ENCODE measurements at places on chromosomes 5 and 9. TPM values are rescaled to one million over a fixed set of nuclear protein-coding genes. Genes with fewer than 3 reads are reported as not detected.
A peak's percentile ranks its signal among the peaks of the same experiment; 100 is the strongest.

MEF2C gene
- 1.4 TPM for total RNA-seq

TMEM167A gene
- total RNA-seq, result 146 TPM

PCDHA1 gene
- 2.7 TPM for total RNA-seq

PDLIM7 gene
- total RNA-seq, result 124 TPM

SH3GLB2 gene
- 65.7 TPM for total RNA-seq

ADRA1B gene
- 0.16 TPM for total RNA-seq

HRH2 gene
- 12.7 TPM for total RNA-seq

POU4F3 gene
- not detected for total RNA-seq

DNA sequence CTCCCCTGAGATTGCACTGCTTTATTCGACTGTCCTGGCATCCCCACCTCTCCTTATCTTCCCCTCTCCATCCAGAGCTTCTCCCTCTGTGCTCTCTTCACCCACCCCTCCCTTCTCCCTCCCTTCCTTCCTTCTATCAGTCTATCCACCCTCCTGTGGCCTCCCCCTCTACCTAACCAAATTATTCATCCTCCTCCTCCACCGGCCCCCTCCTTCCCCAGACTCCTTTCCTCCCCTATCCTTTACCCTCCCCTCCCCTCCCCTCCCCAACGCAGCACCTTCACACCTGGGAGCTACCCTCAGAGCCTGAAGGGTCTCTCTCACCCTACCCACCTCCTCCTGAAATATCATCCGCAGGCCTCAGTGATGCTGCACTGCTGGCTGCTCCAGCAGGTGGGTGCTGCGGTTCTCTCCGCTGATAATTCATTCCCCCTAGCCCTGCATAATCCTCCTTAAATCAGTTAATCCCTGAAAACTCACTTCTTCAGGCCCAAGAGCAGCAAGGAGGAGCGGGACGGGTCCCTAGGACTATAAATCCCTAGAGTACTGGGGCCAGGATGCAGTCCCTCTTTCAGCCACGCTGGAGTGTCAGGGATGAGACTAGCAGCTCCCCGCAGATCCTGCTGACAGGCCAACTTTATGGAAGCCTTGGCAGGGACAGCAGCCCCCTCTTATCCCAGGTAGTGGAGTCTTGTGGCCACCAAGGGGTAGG lies 97.8 kb downstream of the PCDH1 start:
- H3K27ac ChIP-seq, result no peak overlapping the region
- peaks cover 43% of the 10 kb centered on the region for H3K4me1 ChIP-seq
- H3K27me3 ChIP-seq, result no peaks in the 10 kb centered on the region

DNA sequence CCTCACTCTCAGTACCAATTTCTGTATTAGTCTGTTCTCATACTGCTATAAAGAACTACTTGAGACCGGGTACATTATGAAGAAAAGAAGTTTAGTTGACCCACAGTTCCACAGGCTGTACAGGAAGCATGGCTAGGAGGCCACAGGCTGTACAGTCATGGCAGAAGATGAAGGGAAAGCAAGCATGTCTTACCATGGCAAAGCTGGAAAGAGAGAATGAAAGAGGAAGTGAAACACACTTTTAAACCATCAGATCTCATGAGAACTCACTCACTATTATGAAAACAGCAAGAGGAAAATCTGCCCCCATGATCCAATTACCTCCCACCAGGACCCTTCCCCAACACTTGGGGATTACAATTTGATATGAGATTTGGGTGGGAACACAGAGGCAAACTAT lies 698.8 kb downstream of the CDH9 start:
- no peak overlapping the region for H3K27ac ChIP-seq
- no peak for DNase-seq
- peaks cover 14% of the 10 kb centered on the region for H3K36me3 ChIP-seq
- no peaks in the 10 kb centered on the region for H3K27me3 ChIP-seq

GRCh38 chr5:171295801-171296200 lies 13.2 kb upstream of the TLX3 start:
- H3K4me3 ChIP-seq, result no peak overlapping the region
- no peaks in the 10 kb centered on the region for H3K36me3 ChIP-seq
- DNase-seq, result no peak

GRCh38 chr9:129262261-129262660 lies 84.2 kb upstream of the IER5L start:
- peaks cover 51% of the 10 kb centered on the region for H3K27me3 ChIP-seq
- peaks cover 34% of the 10 kb centered on the region for H3K4me1 ChIP-seq
- DNase-seq, result no peak

DNA sequence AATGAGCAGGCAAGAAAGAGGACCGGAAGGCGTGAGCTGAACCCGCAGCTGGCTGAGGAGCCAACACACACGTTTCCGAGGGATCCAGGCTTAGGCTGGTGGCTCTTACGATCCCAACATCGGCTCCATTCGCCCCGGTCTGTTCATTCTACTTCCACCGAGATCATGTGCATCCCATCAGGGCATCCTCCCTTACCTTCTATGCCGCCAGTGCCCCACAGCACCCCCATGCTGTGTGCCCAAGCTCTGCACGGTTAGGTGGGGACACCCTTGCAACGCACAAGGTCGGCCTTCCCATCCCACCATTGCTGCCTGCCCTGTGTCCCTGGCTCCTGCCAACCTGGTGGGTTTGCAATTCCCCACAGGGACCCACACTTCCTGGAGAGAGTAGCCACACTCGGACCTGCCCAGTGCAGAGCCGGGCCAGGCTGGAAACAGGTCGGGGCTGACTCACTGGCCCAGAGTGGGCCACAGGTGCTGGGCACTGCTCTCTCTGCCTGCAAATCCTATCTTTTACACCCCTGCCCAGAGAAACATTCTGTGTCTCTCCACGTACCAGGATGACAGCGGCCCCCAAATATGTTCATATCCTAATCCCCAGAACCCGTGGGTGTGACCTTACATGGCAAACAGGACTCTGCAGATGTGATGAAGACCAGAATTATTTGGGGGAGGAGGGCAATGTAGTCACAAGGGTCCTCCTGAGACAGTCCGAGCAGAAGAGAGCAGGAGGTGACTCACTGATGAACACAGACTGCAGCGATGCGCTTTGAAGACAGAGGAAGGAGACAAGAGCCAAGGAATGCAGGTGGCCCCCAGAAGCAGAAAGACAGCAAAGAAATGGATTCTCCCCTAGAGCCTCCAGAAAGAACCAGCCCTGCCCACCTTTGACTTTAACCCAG lies 182.2 kb downstream of the AUH start:
- H3K27me3 ChIP-seq, result no peaks in the 10 kb centered on the region
- H3K4me1 ChIP-seq, result no peaks in the 10 kb centered on the region
- no peak for DNase-seq
- no peaks in the 10 kb centered on the region for H3K36me3 ChIP-seq

GRCh38 chr9:19940811-19941535 lies 152.1 kb upstream of the SLC24A2 start:
- H3K36me3 ChIP-seq, result no peaks in the 10 kb centered on the region
- no peak overlapping the region for H3K4me3 ChIP-seq
- H3K27me3 ChIP-seq, result no peaks in the 10 kb centered on the region
- no peak for DNase-seq

GRCh38 chr9:98641695-98642094 lies 67.0 kb downstream of the GABBR2 start:
- peaks cover 3% of the 10 kb centered on the region for H3K27me3 ChIP-seq
- H3K27ac ChIP-seq, result no peak overlapping the region
- peaks cover 18% of the 10 kb centered on the region for H3K4me1 ChIP-seq
- DNase-seq, result no peak
- peaks cover 13% of the 10 kb centered on the region for H3K36me3 ChIP-seq

DNA sequence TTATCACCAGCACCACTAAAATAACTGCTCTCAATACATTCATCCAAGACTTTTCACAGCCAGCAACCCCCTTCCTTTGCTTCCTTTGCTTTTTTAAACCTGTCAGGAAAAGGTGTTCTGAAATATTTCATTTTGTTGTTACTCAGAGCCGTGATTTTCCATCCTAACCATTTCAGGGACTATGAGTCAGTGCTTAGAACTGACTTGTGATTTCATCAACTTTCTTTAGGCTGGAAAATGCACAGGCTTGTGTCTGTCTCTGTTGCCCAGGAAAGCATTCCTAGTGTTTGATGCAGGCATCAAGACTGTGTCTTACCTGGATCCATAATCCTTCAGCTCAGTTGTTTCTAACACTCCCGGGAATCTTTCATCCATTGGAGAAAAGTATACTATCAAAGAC lies 805.6 kb downstream of the BRINP1 start:
- DNase-seq, result no peak
- no peak overlapping the region for H3K4me3 ChIP-seq
- H3K27me3 ChIP-seq, result no peaks in the 10 kb centered on the region
- H3K36me3 ChIP-seq, result no peaks in the 10 kb centered on the region
- peaks cover 1% of the 10 kb centered on the region for H3K4me1 ChIP-seq

GRCh38 chr5:150000990-150001659 lies 586 bp downstream of the HMGXB3 start:
- peaks cover 20% of the 10 kb centered on the region for H3K36me3 ChIP-seq
- H3K4me3 ChIP-seq, result peak overlapping the region; percentile 94
- DNase-seq, result peak; percentile 60
- H3K27me3 ChIP-seq, result no peaks in the 10 kb centered on the region
- peaks cover 22% of the 10 kb centered on the region for H3K4me1 ChIP-seq

GRCh38 chr9:110994771-110995241 lies 43.5 kb downstream of the LPAR1 start:
- no peak overlapping the region for H3K27ac ChIP-seq
- peaks cover 9% of the 10 kb centered on the region for H3K4me1 ChIP-seq
- H3K27me3 ChIP-seq, result no peaks in the 10 kb centered on the region
- no peaks in the 10 kb centered on the region for H3K36me3 ChIP-seq
- no peak overlapping the region for H3K4me3 ChIP-seq

DNA sequence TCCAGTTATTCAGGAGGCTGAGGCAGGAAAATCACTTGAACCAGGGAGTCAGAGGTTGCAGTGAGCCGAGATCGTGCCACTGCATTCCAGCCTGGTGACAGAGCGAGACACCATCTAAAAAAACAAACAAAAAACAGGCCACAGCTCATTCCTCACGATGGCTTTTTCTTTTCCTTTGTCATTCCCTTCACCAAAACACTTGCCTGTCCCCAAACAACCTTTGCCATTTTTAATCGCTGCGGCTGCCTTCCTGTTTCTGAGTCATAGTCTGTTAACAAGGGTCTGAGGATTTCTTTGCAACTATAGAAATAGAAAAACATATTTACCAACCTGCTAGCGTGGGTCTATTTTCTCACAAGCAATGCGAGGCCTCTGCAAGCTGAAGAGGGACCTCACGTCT lies 123.0 kb upstream of the FSTL4 start:
- H3K27ac ChIP-seq, result no peak overlapping the region
- H3K36me3 ChIP-seq, result no peaks in the 10 kb centered on the region
- no peaks in the 10 kb centered on the region for H3K4me1 ChIP-seq

GRCh38 chr5:1406681-1407640 lies 38.3 kb downstream of the SLC6A3 start:
- H3K27ac ChIP-seq, result no peak overlapping the region
- H3K4me3 ChIP-seq, result no peak overlapping the region
- H3K36me3 ChIP-seq, result no peaks in the 10 kb centered on the region
- H3K27me3 ChIP-seq, result no peaks in the 10 kb centered on the region

DNA sequence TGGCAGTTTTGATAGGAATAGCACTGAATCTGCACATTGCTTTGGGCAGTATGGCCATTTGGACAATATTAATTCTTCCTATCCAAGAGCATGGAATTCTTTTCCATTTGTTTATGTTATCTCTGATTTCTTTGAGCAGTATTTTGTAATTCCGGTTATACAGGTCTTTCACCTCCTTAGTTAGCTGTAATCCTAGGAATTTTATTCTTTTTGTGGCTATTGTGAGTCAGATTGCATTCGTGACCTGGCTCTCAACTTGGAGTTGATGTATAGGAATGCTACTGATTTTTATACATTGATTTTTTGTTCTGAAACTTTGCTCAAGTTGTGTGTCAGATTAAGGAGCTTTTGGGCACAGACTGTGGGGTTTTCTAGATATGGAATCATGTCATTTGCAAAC lies 24.0 kb downstream of the TMEM161B start:
- peaks cover 77% of the 10 kb centered on the region for H3K4me1 ChIP-seq
- H3K36me3 ChIP-seq, result no peaks in the 10 kb centered on the region
- peak overlapping the region; percentile 90 for H3K27ac ChIP-seq
- H3K27me3 ChIP-seq, result no peaks in the 10 kb centered on the region
- DNase-seq, result no peak
- peak overlapping the region; percentile 17 for H3K4me3 ChIP-seq
